NAMALWA (cell line): ENCODE measurements at places on chromosomes 5 and 9.

- no peak for DNase-seq
Observed at GRCh38 chr5:68592351-68592750, 376.8 kb downstream of the PIK3R1 start.

- no peak for DNase-seq
Observed at GRCh38 chr9:106779796-106780195, 83.2 kb upstream of the ZNF462 start.

GRCh38 chr5:76946090-76946489, 6.8 kb upstream of the CRHBP start:
- DNase-seq, result no peak

DNA sequence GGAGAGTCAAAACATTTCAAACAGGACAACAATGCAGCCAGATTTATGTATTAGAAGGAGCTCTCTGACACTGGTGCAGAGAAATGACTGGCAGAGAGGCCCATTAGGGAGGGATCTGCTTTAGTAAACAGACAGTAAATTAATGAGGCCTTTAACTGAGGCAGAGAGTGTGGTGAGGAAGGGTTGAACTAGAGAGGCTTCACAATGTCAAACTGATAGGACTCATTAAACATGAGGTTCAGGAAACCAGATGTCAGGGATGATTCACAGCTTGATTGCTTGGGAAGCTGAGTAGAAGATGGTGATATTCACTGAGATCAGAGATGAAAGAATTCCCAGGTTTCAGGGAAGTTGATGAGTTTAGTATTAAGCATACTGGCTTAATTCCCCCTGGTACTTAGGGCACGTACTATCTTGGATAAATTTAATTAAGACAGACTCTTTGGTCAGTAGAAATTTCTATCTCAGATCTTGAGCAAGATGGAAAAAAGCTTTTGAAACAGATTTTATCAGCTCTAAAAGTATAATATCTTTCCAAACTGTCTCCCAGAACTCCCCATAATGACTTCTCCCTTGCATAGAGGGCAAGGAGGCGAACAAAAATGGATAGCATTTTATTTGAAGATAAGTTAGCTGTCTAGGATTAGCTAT, 8.6 kb upstream of the MUSK start:
- no peak for DNase-seq

- no peak for DNase-seq
Observed at GRCh38 chr5:118554981-118555380, 433.4 kb downstream of the DTWD2 start.

DNA sequence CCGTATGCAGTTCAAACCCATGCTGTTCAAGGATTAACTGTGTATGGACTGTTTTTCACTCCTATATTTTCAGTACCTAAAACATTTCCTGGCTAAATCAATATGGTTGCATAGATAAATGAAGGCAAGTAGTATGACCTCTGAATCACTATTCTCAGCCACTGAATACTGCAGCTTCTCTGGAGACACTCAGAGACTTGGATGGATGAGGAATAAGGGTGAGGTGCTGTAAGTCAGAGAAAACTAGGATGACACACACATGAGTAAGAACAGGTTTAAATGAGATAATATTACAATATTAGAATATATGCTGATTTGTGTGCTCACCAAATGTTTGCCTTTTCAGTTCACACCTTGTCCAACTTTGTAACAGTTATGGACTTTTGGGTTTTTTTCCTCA, 26.0 kb upstream of the ANXA1 start:
- no peak for DNase-seq

- no peak for DNase-seq
Observed at GRCh38 chr5:31412324-31412723, 119.6 kb downstream of the DROSHA start.

- DNase-seq, result no peak
Observed at GRCh38 chr5:177372034-177372896, 12.0 kb upstream of the SLC34A1 start.

GRCh38 chr9:116447934-116448333, 239.2 kb upstream of the TRIM32 start:
- DNase-seq, result no peak

GRCh38 chr5:1300581-1301083, 5.8 kb upstream of the TERT start:
- DNase-seq, result no peak

GRCh38 chr5:115384587-115385375, 88.3 kb upstream of the CCDC112 start:
- DNase-seq, result no peak

GRCh38 chr9:33750307-33750838, 45.0 kb upstream of the PRSS3 start:
- DNase-seq, result no peak

DNA sequence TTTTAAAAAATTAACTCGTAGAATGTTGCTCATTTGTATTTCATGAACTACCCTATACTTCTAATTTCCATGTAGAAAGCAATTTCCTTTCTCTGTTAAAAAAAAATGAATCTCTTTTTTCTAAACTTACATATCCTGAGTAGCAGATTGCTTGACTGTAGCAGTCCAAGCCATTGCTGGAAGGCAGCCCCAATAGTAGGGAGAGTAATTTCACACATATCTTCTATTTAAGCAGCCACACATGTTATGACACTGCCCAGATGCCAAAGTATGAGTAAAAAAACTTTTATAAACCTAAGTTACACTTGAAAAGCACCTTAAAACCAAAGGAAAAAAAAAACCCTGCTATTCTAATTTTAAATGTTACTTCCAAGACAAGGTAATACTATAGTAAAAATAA, 69.6 kb downstream of the FBXL17 start:
- no peak for DNase-seq

- no peak for DNase-seq
Observed at GRCh38 chr9:89529243-89530035, 31.5 kb upstream of the SEMA4D start.

GRCh38 chr5:149128023-149128875, 13.0 kb upstream of the ABLIM3 start:
- peak; percentile 52 for DNase-seq

GRCh38 chr5:42756606-42757601, at the start of gene CCDC152:
Gene CCDC152 (plus strand): TSS chr5:42756818. CDS start chr5:42759122, 2,304 bp downstream.
- DNase-seq, result no peak

DNA sequence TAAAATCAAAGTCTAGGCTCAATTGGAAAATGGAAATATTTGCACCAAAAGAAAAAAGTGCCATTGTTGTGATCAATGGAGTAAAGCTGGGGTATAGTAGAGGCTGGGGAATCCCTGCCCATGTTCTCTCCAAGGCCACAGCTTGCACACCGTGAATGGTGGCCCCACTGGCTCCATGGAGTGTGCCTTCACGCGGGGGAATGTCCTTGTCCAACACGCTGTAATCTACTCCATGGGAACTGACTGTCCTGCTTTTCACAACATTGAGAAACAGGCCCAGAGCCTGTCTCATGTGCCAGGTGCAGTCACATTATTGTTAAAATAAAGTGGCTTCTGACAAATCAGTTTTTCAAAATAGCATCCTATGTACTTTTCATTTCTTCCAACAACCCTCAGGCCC, 33.1 kb upstream of the ITGA2 start:
- DNase-seq, result no peak

DNA sequence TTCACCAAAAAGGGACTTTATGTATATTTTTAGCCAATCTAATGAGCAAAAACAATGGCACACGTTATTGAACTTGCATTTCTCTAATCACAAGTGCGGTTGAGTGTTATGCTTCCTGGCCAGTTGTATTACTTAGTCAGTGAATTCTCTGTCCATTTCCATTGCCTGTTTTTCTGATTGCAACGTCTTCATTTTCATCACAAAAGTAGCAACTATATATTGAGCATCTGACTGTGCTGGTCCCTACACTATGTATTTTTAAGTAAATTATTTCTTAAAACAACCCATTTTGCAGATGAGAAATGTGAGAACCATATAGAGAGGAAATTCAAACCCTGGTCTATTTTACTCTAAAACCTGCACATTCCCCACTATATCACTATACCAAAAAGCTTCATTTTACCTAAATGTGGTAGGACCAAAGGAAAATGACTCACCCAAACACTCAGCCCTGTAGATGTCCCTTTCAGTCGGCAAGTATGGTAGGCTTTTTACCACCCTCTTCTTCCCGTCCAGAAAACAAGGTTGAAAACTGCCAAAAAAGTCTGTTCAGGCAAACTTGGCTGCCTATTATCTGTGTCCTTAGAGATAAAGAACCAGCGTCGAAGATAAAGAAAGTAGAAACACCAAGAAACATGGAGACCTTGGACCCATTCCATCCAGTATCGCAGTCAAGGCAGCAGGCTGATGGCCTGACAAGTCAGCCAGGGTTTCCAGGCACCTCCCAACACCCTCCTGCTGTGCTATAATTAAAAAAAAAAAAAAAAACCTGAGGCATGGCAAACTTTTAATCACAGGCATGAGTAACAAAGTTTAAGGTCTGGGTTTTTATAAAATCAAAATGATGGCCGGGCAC, 18.8 kb upstream of the FAM13B start:
- no peak for DNase-seq

DNA sequence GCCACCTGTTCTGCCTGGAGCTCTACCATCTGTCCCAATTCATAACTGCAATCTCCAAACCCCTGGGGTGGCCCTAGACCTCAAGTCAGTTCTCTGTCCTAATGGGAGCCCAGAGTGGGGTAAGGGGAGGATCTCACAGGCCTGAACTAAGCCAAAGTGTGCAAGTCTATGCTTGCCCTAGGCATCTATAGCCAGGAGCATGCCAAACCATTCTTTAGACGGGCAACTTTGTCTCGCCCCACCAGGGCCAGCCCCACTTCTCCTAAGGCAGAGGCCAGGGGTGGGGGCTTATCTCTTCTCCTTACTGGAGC, 3.3 kb downstream of the ACSL6 start:
- no peak for DNase-seq

DNA sequence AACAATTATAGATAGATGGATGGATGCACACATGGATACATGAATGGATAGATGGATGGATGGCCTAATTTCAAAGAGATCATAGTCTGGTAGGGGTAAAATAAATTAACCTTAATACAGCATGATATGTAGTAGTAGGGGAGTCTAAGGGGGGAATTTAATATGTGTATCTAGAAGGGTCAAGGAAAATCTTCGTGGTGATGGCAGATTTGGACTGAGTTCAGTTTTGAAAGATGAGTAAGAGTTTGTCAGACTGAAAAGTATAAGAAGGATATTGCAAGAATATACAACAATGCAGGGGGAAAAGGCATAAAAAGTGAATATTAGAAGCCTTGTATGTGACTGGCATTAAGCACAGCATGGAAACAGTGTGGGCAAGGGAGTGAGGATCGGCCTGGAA, 98.7 kb downstream of the ZNF462 start:
- DNase-seq, result no peak

DNA sequence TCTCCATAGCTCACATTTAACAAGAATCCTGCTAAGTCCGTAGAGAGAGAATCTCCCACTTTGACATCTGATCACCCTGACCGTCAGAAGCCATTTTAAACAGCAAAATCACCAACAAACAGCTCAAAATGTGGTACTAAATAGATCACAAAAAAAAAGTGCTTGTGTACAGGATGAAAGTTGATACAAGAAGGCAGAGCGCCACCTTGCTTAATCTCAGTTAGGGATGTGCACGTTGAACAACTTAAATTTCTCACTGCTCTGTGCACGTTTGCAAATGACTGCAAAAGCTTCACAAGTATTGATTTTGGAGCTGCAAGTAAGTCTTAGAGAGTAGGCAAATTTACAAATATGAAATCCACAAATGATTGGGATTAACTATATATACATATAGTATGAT, 63.1 kb upstream of the NREP start:
- DNase-seq, result peak; percentile 18
